Midbrain (tissue), 1 donor: ENCODE measurements at places on chromosomes 3 and 15.

- no peak for DNase-seq
These were observed 70.6 kb upstream of the STT3B start for GRCh38 chr3:31462050-31462569.

DNA sequence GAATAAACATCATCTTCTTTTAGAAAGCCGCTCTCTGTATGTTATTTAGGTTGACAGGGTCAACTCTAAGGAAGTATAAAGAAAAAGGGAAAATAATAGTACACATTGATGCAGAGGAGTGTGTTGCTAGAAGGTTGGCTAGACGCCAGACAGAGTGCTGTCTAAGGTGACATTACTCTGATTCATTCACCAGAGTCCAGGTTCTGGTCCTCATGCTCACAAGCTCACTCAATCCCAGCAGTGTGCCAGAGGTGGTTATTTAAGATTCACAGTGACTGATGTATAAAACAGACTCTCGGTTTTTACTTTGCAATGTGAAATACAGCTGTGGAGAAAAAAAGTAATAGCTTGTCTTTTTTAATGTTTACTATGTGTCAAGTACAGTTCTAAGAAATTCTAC is 1.7 kb downstream of the CFAP44 start:
- DNase-seq = no peak

- DNase-seq = no peak
These were observed 107.3 kb downstream of the ZNF385D start for GRCh38 chr3:21643752-21644151.

GRCh38 chr15:54567408-54568035 is 589.3 kb downstream of the UNC13C start:
- DNase-seq = no peak

- no peak for DNase-seq
These were observed 1.3 kb downstream of the SLC27A2 start for GRCh38 chr15:50183112-50183794.

- no peak for DNase-seq
These were observed 3.1 kb downstream of the ATP10A start for GRCh38 chr15:25859838-25860645.

GRCh38 chr3:76873532-76874242 is 166.2 kb upstream of the ROBO2 start:
- DNase-seq = no peak
